Effector memory CD4-positive, alpha-beta T cell (primary cell): ENCODE measurements at places on chromosomes 13 and 19.

DNA sequence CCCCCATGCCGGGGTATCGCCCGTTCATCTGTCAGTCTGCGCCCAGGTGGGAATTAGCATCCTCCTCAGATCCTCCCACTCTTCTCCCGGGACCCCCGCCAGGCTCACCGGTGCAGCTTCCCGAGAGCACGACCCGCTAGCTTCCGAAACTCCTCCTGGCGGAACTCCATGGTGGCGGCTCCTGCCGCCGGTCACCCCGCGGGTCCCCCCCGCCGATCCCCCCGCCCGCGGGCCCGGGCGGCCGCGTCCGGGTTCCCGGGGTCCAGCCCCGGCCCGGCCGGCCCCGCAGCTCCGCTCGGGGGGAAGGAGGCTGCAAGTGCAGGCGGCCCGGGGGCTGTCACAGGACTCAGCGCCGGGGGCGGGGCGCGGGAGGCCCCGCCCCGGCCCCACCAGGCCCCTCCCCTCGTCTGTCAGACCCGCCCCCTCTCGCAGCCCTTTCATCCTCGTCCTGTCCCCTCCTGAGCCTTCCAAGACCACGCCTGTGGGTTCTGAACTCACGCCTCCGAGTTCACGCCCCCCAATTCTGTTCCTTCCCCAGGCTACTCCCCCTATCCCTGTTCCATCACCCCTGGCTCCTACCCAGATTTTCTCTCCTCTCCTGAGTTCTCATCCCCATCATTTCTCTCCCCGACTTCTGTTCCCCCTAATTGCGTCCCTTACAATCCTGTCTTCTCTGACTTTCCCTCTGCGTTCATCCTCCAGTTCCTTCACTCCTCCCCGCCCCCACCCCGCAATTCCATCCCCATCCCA is at the start of gene SLC17A7:
SLC17A7 (minus strand) TSS at position 318 of the 750 bp plus-strand sequence; CDS start at position 170, 148 bp downstream.
- DNase-seq = peak; percentile 21

DNA sequence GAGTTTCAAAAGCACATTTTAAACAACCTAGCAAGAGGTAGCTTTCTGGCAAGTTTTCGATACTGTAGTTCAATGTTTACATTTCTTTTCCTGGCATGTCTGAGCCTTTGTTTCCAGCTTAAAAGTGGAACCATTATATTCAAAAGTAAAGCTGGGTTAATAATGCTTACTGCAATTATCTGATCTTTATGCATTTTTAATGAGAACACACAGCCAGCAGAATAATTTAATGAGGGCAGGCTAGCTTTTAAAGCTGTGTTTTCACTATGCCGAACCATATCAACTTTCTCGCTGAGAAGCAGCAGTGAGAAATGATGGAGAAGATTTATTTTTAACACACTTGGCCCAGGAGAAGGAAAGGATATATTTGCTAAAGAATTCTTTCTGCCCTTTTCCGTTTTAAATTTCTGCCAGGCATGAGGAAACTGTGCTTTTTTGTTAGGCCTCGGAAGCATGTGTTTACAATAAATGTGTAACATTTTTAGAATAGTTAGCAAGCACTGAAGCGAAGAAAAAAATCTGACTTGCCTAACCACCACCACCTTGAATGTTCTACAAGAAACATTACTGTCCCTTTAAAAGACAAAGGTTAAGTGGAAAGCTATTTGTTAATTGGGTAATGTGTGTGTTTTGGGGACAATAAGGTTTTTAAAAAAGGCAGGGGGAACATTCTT is 1.0 kb downstream of the MBNL2 start:
- DNase-seq = no peak

DNA sequence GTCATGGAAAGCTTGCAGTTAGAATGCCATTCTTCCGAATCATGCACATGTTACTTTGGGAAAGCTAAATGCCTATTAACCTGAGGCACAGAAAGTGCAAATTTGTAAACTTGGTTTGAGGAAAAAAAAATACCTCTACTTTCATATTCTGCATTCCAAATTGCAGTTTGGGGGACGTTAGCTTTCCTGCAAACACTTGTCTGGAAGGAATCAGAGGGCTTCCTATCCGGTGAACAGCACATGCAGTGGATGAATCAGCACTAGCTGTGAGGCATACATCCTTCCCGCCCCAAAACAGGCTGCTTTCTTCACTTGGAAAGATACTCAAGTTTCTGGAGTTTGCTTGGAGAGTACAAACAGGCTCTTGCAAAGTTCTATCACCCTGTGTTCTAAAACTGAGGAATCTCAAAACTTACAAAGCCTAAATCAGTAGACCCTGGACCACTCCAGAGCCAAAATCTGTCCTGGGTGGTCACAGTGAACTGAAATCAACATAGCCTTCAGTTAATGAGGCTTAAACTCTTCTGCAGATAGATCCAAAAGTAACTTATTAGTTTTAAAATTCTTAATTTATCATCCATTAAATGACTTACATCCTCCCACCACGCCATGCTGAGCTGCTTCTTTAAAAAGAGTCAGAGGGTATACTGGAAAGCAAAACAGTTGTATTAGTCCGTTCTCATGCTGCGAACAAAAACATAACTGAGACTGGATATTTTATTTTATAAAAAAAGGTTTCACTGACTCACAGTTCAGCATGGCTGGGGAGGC is 802.3 kb upstream of the ARGLU1 start:
- DNase-seq = no peak

DNA sequence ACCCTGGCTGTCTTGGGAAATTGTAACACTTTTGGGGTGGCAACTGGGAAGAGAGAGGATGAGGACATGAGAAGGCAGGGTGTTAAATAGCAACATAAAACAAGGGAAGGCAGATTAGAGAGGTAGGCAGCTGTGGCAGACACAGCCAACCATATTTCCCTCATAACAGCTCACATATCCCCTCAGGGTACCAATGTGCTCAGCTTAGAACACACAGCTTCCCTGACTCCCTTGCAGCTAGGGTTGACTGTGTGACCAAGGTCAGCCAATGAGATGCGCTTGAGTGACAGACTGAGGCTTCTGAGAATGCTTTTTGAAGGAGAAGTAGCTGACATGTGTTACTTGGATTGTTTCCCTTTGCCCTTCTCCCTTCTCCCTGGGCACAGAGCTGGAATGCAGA is 28.8 kb upstream of the SPATA13 start:
- no peak for DNase-seq

DNA sequence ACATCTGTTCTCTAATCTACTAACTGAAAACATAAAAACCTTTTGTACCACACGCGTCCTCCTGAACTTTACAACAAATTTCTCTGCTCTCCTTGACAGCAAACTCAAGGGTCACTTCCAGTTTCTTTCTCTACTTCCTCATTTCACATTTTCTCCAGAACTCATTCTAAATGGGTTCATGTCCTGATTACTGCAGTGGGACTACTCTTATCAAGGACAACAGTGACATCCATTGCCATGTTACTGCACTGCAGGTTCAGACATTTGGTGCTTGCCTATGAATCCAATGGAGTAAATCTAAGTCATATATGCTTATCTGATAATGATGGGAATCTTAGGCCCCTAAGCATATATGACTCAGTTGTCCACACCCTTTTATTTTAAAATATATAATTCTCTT is 35.3 kb downstream of the FPR3 start:
- DNase-seq = no peak

DNA sequence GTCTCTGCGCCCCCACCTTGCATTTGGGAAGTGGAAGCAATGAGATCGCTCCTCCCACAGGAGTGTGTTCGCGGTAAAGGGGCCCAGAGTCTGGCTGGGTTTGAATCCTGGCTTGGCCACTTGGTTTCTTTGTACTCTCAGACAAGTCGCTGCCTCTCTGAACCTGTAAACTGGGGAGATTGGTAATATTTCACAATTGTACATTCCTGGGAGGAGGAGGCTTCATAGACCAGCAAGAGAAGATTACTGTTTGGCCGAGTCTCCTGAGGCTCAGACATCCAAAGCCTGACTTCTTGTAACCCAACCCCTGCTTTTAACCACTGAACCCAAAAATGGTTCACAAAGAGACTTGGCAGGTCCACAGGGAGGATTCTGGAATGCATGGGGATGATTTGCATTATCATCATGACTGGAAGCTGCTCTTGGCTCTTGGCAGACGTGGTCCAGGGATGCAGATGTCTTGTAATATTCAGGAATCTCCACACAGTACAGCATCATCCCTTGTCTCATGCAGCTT is 13.6 kb upstream of the STRN4 start:
- DNase-seq = no peak

DNA sequence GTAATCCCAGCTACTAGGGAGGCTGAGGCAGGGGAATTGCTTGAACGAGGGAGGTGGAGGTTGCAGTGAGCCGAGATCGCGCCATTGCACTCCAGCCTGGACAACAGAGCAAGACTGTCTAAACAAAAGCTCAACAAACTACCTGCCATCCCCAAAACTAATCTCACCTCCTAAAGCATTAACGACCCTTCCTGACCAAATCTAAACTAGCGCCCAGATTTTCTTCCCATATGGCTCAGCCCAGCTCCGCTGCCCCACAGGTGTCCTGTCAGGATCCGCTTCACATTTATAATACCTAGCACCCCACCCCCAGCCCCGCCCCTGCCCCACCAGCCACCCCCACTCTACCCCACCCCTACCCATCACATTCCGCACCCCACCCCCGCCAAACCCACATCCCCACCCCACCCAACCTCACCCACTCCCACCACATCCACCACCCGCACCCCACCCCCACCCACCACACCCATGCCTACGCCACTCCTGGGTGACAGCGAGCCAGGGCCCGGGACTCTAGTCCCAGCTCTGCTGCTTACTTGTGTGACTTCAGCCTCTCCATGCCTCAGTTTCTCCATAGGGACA is 599 bp downstream of the C19orf12 start:
- peak; percentile 43 for DNase-seq

GRCh38 chr13:76223565-76223964 is 587.4 kb downstream of the LMO7 start:
- DNase-seq = no peak

- DNase-seq = no peak
Measured at GRCh38 chr13:93116809-93117208, 109.8 kb upstream of the GPC6 start.

GRCh38 chr13:31204592-31204991 is 4.8 kb downstream of the B3GLCT start:
- no peak for DNase-seq

DNA sequence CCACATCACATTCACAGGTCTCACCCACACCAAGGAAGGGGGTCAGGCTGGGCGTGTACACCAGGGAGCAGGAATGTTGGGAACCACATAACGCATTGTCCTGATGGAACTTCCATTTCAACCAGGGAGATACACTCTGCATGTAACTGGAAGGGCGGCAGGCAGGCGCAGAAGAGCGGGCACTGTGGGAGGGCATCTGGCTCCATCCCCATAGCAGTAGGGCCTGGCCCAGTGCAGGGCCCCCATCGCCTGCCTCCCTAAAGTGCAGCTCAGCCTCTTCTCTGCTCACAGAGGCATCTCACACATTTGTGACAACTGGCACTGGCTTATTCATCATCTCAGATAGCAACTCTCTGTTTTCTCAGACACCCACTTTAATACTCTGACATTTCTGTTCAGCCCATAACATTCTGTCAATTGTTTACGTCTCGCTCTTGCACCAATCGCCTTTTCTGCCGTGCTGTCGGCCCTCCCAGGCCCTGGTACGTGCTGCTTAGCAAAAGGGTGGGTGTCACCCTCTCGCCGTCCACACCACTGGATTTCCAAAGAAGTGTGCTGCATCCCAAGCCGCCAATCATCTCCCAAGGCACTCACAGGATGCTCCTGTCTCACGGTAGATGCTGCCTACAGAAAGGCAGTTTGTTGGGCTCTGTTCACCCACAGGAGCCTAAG is 353.3 kb upstream of the ZNF507 start:
- no peak for DNase-seq

DNA sequence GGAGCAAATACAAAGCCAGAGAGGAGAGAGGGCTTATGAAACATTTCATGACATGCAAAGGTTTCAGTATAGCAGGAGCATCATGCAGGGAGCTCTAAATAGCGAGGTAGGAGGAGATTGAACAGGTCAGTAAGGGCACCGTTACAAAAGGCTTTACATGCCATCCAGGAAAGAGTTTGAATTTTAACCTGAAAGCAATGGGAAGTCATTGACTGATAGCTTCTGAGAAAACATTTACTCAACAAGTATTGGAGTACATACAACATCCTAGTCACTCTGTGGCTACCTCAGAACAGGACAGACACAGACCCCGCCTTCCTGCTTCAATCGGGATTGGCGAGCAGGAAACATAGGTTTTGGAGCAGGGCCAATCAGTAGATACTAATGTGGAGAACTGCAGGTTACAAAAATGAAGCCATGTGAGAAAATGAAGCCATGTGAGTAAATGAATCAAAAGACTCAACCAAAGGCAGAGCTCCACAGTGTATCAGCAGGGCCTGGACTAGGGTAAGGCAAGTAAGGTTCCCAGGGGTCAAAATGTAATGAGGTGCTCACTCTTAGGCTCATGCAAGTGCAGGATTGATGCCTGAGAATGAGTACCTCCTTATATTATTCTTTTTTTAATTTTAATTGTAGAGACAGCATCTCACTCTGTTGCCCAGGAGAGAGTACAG is 46.8 kb upstream of the FNDC3A start:
- DNase-seq = no peak

DNA sequence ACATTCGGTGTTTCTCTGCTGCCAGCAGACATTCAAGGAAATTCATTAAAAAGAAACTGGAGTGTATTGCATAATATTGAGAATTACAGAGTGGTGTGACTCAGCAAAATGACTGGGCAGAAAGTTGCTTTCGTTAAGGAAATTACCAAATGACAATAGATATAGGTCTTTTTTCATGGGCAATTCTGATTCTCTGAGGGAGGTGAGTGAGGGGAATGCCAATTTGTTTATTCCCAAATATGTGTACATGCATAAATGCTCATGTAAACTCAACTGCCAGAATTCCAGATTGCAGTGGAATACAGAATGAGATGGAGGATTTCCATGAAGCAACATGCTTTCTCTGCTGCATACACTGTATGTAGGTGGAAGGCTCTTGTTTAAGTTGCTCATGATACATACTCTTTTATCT is 1730.1 kb downstream of the SLITRK5 start:
- DNase-seq = no peak

DNA sequence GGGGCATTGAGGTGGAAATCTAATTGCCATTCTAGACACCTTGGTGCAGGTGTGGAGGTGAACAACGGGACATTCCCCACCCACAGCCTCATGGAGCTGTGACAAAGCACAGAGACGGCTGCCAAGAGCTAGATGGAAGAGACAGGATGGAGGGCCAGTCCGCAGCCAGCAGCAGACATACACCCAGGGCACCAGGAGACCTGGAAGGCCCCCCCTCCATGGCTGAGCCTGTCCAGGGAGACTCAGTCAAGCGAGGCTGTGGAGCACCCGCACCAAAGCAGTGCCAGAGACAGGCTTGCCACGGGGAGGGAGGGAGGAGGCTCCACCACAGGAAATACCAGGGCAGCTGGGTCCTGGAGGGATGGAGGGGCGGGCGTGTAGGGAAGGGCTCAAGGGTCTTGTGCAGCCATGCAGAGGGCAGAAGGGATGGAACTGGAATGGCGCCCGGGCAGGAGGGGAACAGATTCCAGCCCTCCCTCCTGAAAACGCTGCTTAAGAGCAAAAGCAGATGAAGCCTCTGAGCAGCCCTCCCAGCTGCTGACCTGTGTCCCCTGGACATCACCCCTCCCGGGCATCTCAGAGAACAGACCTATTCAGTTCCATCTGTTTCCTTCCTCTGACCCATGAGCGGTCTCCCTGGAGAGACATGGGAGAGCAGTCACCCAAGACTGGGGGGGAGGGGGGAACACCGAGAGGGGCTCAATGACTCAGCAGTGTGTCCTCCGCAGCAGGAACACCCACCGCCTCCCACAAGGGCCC is 14.4 kb downstream of the EPS15L1 start:
- no peak for DNase-seq

- no peak for DNase-seq
Measured at GRCh38 chr19:2678044-2678671, 24.3 kb downstream of the GNG7 start.

- no peak for DNase-seq
Measured at GRCh38 chr13:108707584-108707983, 78.2 kb downstream of the MYO16 start.
